NCI-H446 treated with DMSO at 0.1 percent for 48 hours (cell line): ENCODE measurements at places on chromosomes 12 and 14.

DNA sequence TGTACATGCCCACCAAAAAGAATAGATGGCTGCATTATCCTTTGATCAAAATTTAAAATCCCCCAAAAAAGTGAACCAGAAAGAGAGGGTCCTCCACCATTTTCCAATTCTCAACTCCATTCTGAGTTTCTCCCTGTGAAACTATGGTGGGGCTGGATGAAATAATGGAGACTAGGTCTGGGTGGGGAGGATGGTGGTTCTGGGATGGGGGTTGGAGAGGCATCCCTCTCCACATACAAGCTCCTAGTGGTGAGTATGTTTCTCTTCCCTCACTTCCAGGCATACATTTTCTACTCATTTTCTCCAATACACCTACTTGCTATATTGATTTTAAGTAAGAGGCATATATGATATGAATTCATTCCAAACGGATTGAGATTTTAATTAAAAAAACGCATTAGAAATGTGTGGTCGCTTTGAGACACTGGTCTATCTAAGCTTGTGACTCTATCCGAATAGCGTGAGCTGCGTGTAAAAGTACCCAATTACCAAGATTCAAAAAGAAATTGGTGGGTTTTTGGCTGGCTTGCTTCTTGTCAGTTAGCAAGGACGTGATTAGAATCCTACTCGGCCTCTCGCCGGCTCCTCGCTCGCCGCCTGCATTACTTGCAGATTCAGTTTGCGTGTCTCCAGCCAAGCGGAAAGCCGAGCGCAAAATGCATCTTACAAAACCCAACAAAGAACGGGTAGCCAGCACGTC, 3.4 kb downstream of the ASCL1 start:
- DNase-seq = no peak

DNA sequence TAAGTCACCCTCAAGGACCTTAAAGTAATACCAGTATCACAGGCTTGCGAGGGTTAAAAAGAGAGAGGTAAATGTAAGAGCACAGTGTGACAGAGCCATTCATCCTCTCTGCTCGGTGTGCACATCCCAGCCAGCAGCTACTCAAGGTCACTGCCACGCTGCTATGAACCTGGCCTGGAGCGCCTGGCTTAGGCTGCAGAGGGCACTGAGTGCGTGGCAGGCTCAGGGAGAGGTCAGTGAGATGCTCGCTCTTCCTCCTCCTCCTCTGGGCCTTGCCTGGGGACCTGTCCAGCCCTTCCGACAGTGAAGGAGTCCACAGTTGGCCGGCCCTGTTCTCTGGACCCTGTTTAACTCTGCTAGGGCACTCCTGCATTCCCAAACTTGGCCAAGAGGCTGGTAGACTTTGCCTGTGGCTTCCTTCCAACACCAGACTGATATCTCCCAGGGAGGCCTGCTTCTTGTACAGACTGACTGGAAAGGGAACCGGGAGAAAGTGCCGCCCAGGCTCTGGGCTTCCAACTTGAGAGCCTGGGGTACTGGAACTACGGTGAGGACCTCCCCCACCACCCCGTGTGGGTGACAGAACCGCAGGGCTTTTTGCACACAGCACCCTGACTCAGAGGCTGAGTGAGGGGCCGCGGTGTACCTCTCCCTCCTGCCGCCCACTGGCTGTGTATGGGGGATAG, 62.6 kb upstream of the CORO1C start:
- DNase-seq = no peak

DNA sequence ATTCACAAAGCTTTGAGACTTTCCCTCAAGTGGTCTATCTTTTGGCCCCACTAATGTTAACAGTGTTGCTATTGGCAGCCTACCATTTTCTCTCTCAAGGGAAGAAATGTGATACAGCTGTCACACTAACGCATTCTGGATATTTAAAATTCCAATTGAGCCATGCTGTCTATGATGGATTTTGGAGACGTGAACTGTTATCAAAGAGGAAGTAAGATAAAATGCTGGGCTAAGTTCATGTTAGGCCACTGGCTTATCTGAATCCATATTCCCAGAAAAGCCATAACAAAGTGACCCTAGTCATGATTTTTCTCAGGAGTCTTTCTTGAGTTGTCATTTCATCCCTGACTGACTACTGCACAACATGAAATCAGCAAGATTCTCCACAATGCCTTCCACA, 200.2 kb downstream of the PHLDA1 start:
- DNase-seq = peak; percentile 64

DNA sequence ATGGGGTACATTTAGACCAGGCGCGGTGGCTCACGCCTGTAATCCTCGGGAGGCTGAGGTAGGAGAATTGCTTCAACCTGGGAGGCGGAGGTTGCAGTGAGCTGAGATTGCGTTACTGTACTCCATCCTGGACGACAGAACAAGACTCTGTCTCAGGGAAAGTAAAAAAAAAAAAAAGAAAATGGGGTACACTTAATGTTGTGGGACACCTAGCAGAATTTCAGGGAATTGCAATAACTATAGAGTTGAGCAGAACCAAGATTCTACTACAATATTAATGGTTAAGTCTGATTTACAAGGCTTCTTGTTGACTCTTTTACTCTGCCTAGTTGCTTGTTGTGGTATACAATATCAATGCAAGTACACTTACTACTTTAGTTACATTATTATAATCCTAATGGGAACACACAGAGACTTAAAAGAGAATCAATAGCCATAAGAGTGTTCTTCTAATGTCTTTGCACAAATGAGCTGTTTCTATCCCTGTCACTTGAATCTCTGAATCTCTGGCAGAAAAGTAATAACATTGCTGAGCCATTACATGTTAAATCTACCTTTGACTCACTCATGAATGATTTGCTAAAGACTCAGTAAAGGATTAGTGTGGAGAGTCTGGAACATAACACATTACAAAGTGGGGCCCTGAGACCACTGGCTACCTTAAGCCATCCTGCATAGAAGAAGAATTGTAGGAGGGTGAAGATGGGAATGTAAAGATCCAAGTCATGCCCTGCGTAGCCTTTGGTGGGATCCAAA, 22.7 kb downstream of the BEST3 start:
- no peak for DNase-seq

GRCh38 chr12:129009833-129010622, 156.8 kb downstream of the GLT1D1 start:
- no peak for DNase-seq

- peak; percentile 94 for DNase-seq
Observed at GRCh38 chr12:14403711-14404196, 38.3 kb downstream of the ATF7IP start.

DNA sequence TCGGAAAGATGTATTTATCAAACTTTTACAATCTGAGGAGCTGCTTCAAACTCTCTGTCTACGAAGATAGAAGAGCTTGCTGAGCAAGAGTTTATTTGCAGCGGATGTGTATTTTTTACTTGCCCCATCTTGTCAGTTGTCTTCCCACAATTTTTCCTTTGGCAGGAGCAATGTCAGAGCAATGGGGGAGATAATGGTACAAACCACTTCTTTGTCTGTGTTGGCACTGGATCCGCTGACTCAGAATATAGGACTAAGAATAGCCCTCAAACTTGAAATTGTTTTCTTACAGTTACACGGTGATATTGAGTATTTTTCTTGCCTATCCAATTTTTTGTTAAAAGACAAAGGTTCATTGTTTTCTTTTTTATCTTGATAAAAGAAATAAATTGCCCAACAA, 27.6 kb downstream of the HELB start:
- peak; percentile 17 for DNase-seq

- no peak for DNase-seq
Observed at GRCh38 chr14:94157197-94157596, 16.9 kb upstream of the PPP4R4 start.

GRCh38 chr14:77926942-77927341, 127.0 kb downstream of the ADCK1 start:
- no peak for DNase-seq

GRCh38 chr12:78473136-78473535, 391.4 kb upstream of the SYT1 start:
- peak; percentile 59 for DNase-seq

DNA sequence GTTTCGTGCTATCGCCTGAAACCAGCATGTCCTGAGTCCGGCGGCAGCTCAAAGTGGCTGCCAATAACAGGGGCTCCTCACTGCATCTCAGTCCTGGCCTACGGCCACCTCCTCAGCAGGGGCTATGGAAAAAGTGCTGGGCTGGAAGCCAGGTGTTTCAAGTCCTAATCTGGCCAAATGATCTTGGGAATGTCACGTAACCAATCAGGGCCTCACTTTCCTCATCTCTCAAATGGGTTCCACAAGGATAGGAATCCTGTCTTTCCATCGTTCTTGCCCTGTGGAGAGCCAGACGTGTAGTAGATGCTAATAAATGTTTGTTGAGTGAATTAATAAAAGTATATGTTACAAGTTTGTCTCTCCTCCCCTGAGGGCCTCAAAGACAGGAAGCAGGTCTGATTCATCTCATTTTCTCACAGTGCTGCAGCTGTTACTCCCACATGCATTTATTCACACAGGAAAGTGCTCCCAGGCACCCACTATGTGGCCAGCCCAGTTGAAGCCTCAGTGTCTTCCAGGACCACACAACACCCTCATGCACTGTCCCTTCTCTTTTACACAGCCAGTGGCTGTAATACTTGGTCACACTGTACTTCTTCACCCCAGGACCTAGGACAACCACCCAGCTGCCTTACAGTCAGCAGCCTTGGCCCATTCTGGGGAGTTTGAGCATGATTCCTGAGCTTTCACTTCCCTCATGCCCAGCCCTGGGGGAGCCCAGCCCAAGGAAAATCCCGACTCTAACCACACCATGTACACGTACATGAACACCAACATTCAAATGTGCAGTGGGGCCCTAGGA, 5.0 kb downstream of the CMKLR1 start:
- DNase-seq = peak; percentile 40

- DNase-seq = no peak
Observed at GRCh38 chr12:89827592-89827991, 119.0 kb upstream of the ATP2B1 start.

DNA sequence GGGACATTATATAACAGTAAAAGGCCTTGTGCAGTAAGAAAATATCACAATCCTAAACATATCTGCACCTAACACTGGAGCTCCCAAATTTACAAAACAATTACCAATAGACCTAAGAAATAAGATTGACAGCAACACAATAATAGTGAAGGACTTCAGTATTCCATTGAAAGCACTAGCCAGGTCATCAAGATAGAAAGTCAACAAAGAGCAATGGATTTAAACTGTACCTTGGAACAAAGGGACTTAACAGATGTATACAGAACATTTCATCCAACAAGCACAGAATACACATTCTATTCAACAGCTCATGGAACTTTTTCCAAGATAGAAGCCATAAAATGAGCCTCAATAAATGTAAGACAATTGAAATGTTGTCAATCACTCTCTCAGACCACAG, 209.5 kb upstream of the ARHGAP5 start:
- no peak for DNase-seq
